ENCODE measurements at places on chromosomes 6 and 20.
A peak's percentile ranks its signal among the peaks of the same experiment; 100 is the strongest.

GRCh38 chr20:7657569-7657968 lies 282.7 kb downstream of the HAO1 start:
- peak; percentile 41 for DNase-seq

GRCh38 chr6:19297880-19298279 lies 539.3 kb upstream of the ID4 start:
- no peak for DNase-seq

DNA sequence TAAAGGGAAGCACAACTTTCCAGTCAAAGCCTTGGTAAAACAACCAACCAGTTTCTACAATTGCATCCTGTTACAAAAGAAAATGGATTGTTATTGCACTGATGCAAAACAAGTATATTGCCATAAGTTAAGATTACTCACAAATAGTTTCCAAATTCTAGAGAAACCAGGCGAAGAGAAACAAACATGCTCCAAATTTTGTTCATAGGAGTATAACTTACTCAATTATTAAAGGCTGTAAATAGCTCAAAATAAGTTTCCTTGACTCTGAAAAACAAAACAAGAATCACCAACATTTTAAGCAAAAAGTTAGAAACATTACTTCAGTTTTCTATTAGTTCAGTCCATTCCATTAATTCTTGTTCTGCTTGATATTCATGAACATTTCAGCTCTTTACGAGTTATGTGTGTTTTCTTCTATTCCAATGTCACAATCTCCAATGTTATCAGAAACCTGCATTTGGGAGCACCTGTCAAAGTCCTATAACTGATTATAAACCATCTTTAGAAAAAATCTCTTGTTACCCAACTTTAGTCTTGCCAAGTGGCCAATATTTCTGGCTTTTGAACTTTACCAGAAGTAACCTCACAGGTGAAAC lies 137.9 kb upstream of the THBS2 start:
- DNase-seq: no peak

GRCh38 chr20:12936020-12936419 lies 72.8 kb upstream of the SPTLC3 start:
- DNase-seq: no peak

GRCh38 chr6:107594736-107595135 lies 104.8 kb downstream of the SOBP start:
- DNase-seq: peak; percentile 19

GRCh38 chr6:128209771-128210170 lies 308.9 kb upstream of the THEMIS start:
- peak; percentile 69 for DNase-seq

DNA sequence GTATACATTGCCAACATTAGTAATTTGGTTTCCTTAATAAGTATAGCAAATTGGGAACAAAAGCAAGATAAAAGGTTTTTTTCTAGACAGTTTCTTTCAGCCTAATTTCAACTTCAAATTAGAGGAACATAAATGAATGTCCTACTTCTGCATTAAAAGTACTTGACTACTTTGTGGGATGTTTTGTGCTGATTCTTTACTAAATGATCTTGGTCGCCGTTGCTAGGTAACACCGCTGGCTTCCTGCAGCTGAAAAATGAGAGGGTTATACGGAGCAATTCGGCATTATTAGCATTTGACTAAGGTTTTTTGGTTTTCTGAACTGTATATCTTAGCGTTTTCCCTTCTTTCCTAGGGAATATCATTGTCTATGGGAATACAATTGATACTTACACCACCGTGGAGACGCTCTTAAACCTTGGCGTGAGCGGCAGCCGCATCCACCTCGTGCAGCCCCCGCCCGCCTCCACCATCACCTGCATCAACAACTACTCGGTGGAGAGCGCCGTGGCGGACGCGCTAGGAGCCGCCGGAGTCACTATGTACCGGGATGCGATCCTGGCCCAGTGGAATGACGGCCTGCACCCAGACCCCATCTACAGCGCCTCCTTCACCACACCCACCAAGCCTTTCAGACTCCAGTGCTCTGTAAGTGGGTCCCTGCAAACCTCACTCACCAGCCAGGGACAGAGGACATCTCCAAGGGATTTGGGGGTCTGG lies 90.9 kb upstream of the INSM1 start:
- no peak for DNase-seq

DNA sequence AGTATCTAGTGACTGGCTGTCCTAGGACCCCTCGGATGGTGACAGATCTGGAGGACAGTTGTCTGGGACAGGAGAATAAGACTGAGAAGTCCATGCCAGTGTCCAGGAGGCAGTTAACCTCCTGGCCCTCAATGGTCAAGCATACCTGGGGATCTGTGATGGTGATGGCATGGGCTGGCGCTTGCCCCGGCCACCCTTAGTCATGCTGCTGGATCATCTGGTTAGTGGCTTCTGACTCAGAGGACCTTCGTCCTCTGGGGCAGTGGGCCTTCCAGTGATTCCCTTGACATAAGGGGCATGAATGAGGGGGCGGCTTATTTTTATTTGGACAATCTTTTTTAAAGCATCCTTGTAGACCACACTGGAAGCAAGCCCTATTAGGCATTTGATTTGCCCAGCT lies 24.0 kb upstream of the SF3B5 start:
- DNase-seq: no peak

DNA sequence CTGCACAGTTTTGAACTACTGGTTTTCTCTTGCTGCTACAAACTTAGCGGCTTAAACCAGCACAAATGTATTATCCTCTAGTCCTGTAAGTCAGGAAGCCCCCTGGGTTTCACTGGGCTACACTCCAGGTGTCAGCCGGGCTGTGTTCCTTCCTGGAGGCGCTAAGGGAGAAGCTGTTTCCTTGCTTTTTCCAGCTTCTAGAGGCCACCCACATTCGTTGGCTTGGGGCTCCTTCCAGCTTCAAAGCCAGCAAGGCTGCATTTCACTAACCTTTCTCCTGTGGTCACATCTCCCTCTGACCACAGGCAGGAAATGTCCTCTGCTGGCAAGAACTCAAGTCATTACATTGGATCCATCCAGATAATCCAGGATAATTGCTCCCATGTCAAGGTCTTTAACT lies 350.6 kb upstream of the PLCB4 start:
- DNase-seq: no peak

- no peak for DNase-seq
Observed at GRCh38 chr6:129282019-129282418, 399.1 kb downstream of the LAMA2 start.

- DNase-seq: peak; percentile 31
Observed at GRCh38 chr20:15220009-15220656, 882.7 kb upstream of the FLRT3 start.

DNA sequence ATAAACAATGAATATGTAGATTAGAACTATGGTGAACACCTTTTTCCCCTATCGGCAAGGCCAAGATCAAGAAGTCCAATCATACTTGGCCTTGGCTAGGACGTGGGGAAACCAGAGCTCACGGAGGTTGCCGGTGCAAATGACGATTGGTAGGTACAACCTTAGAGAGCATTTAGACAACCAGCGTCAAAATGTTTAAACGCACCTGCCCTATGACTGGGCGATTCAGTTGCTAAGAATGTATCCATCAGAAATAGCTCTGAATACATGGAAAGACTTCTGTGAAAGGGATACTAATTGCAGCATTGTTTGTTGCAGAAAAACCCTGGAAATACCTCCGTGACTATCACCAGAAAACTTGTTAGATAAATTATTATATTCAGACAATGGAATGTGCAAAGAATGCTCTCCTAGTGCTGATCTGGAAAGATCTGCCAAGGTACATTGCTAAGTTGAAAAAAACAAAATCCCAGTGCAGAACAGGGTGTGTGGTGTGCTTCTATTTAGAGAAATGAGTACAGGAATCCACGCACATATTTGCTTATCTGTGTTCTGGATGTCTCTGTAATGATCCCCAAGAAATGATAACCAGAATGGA lies 48.0 kb upstream of the PTPN1 start:
- DNase-seq: peak; percentile 45

GRCh38 chr6:14381829-14382677 lies 264.5 kb downstream of the CD83 start:
- no peak for DNase-seq

DNA sequence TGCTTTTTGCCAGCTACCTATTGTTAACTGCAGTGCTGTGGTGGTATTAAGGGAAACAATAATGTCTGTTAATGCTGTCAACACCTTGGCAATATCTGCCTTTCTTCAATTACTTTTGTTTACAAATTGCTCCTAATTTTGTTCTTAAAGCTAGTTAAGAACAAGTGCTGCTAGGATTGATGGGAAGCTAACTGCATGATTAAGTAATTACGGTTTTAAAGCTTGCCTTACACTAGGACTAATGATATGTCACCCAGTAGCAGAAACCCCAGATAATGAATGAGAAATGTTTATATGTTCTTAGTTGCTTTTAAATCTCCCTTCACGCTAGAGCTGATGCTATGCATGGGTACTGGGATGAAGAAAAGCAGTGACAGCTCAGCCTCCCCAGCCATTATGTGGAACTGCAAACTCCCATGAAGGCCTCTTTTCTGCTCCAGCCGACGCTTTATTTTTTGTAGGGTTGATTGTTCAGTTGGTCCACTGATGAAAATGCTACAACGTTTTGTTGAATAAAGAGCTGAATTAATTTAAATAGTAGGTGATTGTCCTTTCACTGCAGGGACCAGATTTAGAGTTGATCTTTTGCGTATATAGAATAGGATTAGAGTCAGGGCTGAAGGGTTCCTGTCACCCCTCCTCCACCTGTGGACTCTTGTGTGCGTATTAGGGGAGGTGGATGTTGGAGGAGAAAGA lies 610.5 kb downstream of the TFAP2B start:
- DNase-seq: no peak

DNA sequence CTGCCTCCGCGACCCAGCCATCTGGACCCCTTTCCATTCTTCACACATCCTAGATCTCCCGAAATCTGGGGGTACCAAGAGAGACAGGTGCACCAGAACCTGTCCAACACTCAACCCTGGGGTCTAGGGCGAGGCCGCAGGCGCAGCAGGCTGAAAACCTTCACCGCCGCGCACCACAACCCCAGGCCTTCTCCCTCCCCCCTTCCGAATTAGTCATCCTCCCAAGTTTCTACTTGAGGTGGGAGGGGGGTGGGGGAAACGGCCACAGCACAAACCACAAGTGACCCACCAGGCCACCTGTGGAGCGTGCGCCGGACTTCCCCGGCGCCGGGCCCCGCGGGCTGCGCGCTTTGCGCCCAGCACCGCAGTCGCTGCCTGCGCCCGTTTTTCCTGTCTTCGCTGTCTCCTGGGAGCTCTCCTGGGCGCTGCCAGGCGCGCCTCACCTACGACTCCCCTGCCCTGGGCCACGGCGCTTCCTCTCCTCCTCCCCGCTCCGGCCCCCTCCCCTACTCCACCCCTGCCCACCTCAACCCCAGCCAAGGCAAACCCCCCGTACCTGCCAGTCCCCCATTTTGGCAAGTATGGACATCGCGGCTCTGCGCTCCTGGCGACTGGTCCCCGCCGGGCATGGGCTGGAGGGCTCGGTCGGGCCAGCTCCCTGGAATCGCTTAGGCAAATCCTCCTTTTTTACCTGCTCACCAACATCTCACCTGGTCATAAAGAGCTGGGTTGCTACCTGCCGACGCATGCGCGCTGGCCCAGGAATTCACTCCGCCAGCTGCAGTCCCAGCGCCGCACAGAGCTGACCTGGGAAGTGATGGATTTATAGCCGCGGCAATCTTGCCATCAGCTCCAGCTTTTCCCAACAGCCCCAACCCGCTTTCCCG lies 4.2 kb upstream of the TFAP2A start:
- no peak for DNase-seq

DNA sequence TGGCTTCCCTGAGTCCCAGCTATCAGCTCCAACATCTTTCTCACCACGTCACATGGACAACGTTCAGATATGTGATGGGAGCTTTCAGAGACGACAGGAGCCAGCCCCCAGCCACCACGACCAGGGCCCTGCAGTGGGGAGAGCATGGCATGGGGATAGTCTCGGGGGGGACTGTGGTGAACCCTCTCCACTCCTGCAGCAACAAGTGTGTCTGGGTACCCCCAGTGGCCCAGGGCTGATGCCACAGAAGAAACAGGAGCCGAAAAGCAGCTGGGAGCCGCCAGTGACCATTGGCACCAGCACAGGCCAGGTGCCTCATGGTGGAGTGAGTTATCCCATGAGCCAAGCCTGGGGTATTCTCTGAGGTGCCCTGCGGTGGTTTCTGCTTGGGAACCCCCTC lies 339.7 kb downstream of the TAF4 start:
- DNase-seq: no peak

DNA sequence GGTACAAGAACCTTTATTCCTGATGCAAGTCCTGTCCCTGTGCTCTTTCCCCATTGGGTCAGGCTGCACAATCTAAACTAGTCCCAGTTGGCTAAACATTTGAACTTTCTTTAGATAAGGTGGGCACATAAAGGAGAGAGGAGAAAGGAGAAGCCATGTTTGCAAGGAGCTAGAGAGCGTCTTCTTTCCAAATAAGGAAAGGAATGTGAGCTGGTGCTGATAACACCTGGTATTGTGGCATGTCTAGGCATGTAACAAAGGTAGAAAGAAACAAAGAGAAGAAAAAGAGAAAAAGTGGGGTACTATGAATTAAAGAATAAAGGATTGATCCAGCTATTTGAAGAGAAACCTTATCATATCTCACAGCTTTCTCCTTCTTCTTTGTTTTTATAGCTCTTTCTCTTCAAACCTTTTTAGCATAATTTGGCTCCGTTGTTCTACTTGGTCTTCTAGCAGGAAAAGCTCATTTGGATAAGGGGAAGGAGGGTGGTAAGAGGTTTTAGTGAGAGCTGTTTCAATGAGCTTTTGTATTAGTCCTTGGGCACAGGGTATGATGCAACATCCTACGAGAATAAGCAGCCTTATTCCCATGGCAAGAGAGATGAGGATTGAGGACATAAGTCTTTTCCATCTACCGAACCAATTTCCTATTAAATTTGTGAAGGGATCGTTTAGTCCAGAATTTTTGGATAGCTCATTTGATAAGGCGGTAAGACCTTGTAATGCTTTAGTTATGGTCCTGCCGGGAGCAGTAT lies 415.5 kb upstream of the MAN1A1 start:
- DNase-seq: no peak

DNA sequence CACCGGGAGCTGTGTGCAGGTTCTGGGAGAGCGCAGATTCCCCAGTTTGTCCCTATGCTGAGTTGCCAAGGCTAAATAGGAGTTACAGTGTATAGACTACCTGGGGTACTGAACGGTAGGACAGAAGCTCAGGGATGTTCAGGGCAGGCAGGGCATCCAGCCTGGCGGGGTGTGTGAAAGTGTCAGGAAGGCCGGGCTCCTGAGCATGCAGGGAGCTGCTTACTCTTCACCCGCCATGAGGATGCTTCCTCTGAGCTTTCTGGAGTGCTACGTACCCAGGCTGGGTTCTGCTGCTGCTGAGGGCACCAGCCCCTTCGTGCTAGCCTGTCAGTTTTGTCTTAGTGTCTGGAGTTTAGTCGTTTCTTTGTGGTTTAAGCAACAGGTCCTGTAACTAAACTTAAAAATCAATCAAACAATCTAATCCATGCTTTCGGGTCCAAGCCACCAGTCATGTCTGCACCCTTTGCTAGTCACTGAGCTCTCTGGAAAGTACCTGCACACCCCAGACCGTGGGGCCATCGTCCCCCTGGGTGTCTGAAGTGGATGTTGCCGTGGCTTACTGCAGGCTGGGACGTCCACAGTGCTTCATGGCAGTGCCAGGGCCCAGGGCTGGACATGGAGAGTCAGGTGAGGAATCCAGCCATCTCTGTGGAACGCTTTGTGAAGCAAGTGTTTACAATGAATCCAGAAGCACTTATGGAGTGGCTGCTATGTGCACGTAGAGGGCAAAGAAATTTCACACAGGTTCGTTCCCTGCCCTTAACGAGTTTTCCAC lies 220.3 kb upstream of the SNX9 start:
- DNase-seq: no peak

- peak; percentile 73 for DNase-seq
Observed at GRCh38 chr6:88982720-88983119, 19.3 kb upstream of the RNGTT start.

- no peak for DNase-seq
Observed at GRCh38 chr6:151698931-151699700, 108.4 kb upstream of the ESR1 start.

GRCh38 chr6:125293587-125293986 lies 8.2 kb downstream of the HDDC2 start:
- DNase-seq: no peak
